ENCODE measurements at places on chromosomes 16 and 17.

GRCh38 chr16:72809446-72809845, 238.5 kb downstream of the ZFHX3 start:
- no peaks in the 10 kb centered on the region for H3K36me3 ChIP-seq
- H3K4me1 ChIP-seq: no peaks in the 10 kb centered on the region
- no peak overlapping the region for H3K4me3 ChIP-seq
- DNase-seq: no peak

DNA sequence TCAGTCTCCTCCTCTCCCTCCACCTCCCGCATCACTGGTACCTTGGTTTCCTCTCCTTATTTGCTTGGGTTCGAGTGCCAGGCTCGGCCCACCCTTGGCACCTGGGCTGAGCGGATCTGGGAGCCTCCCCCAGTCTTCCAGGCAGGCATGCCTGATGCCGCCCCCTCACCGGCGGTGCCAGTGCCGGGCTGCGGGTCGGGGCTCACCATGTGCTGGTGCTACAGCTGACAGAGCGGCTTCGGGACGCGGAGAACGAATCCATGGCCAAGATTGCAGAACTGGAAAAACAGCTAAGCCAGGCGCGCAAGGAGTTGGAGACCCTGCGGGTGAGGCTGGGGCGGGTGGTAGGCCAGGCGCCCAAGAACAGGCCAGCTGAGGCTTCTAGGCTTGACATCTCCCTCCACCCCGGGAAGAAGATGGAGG, 19.2 kb downstream of the FMNL1 start:
- DNase-seq: no peak
- no peak overlapping the region for H3K27ac ChIP-seq
- H3K36me3 ChIP-seq: peaks cover 97% of the 10 kb centered on the region
- no peaks in the 10 kb centered on the region for H3K27me3 ChIP-seq
- H3K4me1 ChIP-seq: no peaks in the 10 kb centered on the region

- no peaks in the 10 kb centered on the region for H3K27me3 ChIP-seq
- H3K4me3 ChIP-seq: no peak overlapping the region
- no peak overlapping the region for H3K27ac ChIP-seq
- H3K36me3 ChIP-seq: no peaks in the 10 kb centered on the region
- H3K4me1 ChIP-seq: peaks cover 4% of the 10 kb centered on the region
- no peak for DNase-seq
Measured at GRCh38 chr16:4580250-4580649, 24.1 kb downstream of the C16orf96 start.

DNA sequence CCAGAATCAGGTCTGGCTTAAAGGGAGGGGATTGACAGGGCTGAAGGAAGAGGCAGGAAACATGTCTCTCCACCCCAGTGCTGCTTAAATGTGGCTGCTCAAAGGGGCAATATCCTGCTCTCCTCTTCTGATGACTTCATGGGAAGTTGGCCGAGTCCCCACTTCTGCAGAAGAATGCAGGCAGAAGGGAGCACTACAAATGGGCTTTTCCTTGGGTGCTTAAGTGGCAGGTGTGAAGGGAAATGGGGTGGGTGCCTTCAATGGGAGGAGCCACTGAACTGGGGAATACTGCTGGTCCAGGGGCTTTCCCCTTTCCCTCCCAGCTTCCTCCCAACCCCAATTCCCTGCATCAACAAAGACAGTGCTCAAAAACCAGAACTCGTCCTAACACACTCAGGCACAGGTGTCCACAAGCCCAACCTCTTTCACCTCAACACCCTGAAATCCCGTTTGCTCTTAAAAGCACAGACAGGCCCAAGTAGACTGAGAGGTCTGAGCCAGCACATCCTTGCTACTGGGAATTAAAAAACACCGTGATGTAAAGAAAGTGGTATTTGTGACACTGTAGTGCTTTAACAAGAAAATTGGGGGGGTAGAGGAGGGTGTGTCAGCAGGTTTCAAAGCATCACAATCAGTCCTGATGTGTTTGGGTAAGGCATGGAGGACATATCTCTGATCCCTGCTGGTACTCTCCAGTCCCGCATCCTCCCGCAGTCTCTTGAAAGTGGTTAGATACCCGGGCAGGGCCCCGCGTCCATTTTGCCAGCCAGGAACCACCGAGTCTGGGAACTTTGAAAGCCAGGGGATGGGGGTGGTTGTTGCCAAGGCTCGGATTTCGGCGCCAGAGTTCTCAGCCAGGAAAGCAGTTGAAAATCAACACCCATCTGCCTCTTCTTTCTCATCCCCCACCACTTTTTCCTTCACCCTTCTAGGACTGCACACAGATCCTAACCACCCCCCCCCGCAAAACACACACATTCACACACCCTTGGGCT, 1.6 kb downstream of the CA10 start:
- peaks cover 62% of the 10 kb centered on the region for H3K27me3 ChIP-seq
- no peak overlapping the region for H3K27ac ChIP-seq
- no peaks in the 10 kb centered on the region for H3K36me3 ChIP-seq
- H3K4me1 ChIP-seq: no peaks in the 10 kb centered on the region

- H3K36me3 ChIP-seq: no peaks in the 10 kb centered on the region
- H3K4me3 ChIP-seq: no peak overlapping the region
- no peaks in the 10 kb centered on the region for H3K4me1 ChIP-seq
- no peaks in the 10 kb centered on the region for H3K27me3 ChIP-seq
Measured at GRCh38 chr16:23781176-23781575, 26.4 kb downstream of the CHP2 start.

GRCh38 chr17:12592941-12593340, 72.7 kb upstream of the MYOCD start:
- H3K27ac ChIP-seq: no peak overlapping the region
- H3K36me3 ChIP-seq: no peaks in the 10 kb centered on the region
- no peak overlapping the region for H3K4me3 ChIP-seq
- DNase-seq: no peak
- H3K27me3 ChIP-seq: no peaks in the 10 kb centered on the region

DNA sequence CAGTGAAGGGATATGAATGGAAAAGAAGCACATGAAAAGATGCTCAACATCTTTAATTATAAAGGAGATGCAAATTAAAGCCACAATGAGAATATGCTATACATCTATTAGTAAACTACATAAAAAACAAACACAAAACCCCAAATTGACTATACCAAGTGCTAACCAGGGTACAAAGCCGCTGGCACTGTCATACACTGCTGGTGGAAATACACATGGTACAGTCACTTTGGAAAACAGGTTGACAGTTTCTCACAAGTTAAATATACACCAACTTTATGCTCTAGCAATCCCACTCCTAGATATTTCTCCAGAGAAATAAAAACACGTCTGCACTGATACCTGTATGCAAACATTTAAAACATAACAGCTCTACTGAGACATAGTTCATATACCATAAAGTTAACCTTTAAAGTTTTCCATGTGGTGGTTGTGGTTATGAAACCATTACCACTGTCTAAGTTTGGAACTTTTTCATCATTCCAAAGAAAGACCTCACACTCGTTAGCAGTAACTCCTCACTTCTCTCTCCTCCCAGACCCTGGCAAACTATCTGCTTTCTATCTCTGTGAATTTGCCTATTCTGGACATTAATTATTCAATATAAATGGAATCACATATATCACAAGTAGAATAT, 42.7 kb downstream of the ADGRG5 start:
- no peak overlapping the region for H3K27ac ChIP-seq
- H3K4me1 ChIP-seq: no peaks in the 10 kb centered on the region
- no peaks in the 10 kb centered on the region for H3K36me3 ChIP-seq
- DNase-seq: no peak

DNA sequence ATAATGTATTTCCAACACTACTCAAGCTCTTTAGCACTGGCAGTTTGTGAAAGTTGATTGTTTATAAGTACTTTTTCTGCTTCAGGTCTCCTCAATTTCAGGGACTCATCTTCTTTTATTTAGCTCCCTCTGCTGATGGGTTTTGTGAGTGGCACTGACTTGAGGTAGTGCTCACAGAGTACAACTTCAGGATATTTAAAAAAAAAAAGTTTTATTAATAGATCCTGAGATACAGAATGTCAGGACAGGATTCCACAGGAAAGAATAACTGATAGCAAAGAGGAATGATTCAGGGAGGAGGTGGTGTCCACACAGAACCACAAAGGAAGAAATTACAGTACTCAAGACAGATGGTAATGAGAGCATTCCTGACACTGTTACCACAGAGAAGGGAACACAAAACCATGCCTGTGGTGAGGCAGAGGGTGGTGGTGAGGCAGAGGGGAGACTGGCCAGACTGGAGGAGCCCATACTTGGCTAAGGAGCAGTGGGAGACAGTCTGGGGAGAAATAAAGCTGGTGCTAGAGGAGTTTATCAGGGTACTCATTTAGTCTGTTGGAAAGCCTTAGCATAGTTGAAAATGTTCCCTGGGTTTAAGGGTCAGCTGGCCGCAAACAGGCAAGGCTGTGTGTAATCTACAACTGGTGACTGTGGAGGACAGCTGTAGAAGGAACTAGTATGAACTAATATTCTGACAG, 63.7 kb downstream of the SPAG9 start:
- peak overlapping the region; percentile 36 for H3K27ac ChIP-seq
- H3K4me1 ChIP-seq: peaks cover 3% of the 10 kb centered on the region
- H3K27me3 ChIP-seq: no peaks in the 10 kb centered on the region
- H3K4me3 ChIP-seq: no peak overlapping the region

DNA sequence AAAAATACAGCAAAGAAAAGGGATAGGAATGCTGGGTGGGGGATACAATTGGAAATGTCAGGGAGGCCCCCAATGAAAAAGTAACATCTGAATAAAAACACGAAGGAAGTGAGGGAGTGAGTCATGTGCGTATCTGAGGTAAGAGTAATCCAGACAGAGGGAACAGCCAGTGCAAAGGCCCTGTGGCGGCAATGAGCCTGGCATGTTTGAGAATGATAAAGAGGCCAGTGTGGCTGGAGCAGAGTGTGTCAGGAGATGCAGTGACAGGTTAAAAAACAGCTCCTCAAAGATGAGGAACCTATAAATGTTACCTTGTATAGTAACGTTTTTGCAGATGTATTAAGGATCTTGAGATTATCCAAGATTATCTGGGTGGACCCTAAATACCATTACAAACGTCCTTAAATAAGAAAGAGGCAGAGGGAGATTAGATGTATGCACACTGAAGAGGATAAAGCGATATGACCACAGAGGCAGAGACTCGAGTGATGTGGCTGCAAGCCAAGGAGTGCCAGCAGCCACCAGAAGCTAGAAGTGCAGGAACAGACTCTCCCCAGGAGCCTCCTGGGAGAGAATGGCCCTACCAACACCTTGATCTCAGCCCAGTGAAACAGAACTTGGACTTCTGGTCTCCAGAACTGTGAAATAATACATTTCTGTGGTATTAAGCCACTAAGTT, 17.8 kb upstream of the SLC35B1 start:
- no peaks in the 10 kb centered on the region for H3K27me3 ChIP-seq
- peaks cover 82% of the 10 kb centered on the region for H3K4me1 ChIP-seq
- DNase-seq: no peak
- no peak overlapping the region for H3K4me3 ChIP-seq
- H3K36me3 ChIP-seq: peaks cover 91% of the 10 kb centered on the region

GRCh38 chr16:64459821-64460220, 662.0 kb downstream of the CDH11 start:
- H3K4me3 ChIP-seq: no peak overlapping the region
- no peaks in the 10 kb centered on the region for H3K4me1 ChIP-seq
- no peaks in the 10 kb centered on the region for H3K27me3 ChIP-seq
- no peak overlapping the region for H3K27ac ChIP-seq
- no peaks in the 10 kb centered on the region for H3K36me3 ChIP-seq

GRCh38 chr16:27199736-27200135, 3.6 kb upstream of the KDM8 start:
- peak; percentile 47 for DNase-seq
- H3K4me3 ChIP-seq: no peak overlapping the region
- no peaks in the 10 kb centered on the region for H3K27me3 ChIP-seq
- peak overlapping the region; percentile 77 for H3K27ac ChIP-seq

DNA sequence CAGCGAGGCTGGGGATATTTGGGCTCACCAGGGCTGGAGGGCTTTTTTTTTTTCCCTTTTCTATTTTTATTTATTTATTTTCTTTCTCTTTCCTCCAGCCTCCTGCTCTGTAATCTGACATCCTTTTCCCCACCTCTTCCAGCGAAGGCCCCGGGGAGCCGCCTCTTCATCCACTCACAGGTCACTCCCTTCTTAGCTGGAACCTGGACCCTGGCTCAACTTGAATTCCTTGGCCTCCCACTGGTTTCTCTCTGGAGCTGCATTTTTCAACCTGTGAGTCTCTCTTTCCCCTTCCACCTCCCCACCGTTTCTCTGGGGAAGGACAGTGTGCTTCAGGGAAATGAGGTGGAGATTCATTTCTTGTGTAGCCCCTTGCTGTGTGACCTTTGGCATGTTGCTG, 82.0 kb downstream of the MRM1 start:
- no peak for DNase-seq
- no peak overlapping the region for H3K4me3 ChIP-seq
- no peaks in the 10 kb centered on the region for H3K36me3 ChIP-seq
- no peaks in the 10 kb centered on the region for H3K4me1 ChIP-seq

GRCh38 chr16:82011199-82011641, at the start of gene SDR42E1:
Gene SDR42E1 (minus strand): TSS chr16:82011470. CDS start chr16:82000858, 10,612 bp downstream.
- no peak within 1 kb of the TSS for H3K27ac ChIP-seq
- no peaks in the 10 kb centered on the region for H3K36me3 ChIP-seq
- H3K4me3 ChIP-seq: peak within 1 kb of the TSS; percentile 47
- peak; percentile 88 for DNase-seq
- peaks cover 45% of the 10 kb centered on the region for H3K27me3 ChIP-seq

DNA sequence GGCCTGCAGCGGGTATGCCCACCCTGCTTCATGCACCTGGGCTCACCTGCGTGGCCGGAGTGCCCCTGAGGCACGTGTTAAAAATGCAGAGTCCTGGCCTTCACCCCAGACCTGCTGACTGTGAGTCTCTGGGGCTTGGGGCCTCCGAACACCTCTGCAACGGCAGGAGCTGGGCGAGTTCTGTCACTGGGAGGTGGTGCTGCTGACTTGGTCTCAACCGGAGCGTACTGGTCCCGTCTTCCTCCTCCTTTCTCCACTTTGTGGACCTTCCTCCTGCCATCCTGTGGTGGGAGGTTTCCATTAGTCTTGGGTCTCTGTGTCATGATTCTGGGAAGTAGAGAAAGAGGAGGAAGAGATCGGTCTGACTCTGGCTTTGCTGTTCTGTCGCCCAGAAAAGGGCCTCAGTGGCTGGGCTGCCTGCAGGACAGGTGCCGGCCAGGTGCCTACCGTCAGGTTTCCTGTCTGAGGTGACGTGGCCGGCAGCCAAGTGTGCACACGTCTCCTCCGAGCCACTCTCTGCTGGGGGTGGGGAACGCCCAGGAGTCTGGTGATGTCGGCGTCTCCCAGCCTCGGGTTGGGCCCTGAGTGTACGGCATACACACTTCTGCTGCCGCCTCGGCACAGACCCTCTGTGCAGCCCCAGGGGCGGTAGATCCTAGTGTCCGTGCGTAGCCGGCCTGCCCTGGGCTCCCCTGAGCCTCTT, 6.9 kb downstream of the TSC2 start:
- peaks cover 100% of the 10 kb centered on the region for H3K36me3 ChIP-seq
- no peak overlapping the region for H3K27ac ChIP-seq
- no peak overlapping the region for H3K4me3 ChIP-seq
- no peaks in the 10 kb centered on the region for H3K4me1 ChIP-seq
- no peak for DNase-seq

Data from spleen (tissue), 13 donors.